ENCODE measurements at places on chromosomes 11 and 22.

GRCh38 chr11:16153951-16154350 is 202.4 kb downstream of the SOX6 start:
- no peak for DNase-seq

DNA sequence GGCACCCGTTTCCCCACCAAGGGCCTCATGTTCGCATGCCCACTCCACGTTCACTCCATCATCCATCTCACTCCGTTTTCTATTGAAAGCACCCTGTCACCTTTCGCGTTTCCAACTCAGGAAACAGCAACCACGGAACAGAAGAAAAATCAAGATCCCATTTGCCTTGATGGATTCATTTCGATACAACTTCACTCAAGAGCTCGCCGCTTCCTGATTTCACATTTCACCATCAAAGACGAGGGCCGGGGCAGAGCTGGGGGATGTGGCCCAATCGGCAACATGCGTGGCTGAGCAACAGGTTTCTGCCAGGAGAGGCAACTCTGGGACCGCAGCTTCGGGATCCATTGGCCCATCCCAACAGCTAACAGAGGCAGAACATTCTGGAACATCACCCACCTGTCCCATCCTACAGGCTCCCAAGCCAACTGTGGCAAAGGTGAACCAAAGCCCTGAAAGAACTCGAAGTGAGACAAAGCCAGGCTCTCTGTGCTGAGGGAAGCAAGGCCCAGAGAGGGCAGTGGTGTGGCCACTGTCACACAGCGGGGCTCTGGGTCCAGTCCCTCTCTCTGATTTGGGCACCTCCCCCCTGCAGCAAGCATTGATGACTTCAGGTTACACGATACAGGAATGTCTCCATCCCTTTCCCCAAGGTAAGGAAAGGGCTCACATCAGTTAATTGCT is 36.2 kb upstream of the CD5 start:
- peak; percentile 60 for DNase-seq

GRCh38 chr11:36312611-36313472 is 16.8 kb downstream of the PRR5L start:
- DNase-seq: no peak

DNA sequence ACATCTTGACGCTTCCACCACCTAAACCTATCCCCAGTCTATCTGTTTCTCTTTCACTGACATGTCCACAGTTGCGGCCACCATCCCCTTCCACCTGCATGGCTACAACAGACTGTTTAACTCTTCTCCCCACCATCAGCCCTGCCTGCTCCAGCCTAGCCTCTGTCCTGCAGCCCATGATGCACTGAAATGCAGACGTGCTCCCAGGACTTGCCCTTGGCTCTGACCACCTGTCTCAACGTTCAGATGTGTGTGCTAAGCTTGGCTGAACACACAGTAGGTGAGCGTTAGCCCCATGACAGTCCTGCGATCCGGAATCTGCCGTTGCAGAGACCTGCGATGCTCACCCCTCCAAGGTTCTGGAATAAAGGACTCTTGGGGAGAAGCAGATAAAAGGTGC is 22.7 kb downstream of the CBX7 start:
- DNase-seq: no peak

- DNase-seq: no peak
Measured at GRCh38 chr11:59436169-59436568, at the start of gene OR5A1. OR5A1 (plus strand) TSS chr11:59436469; CDS start chr11:59443169, 6,700 bp downstream.

DNA sequence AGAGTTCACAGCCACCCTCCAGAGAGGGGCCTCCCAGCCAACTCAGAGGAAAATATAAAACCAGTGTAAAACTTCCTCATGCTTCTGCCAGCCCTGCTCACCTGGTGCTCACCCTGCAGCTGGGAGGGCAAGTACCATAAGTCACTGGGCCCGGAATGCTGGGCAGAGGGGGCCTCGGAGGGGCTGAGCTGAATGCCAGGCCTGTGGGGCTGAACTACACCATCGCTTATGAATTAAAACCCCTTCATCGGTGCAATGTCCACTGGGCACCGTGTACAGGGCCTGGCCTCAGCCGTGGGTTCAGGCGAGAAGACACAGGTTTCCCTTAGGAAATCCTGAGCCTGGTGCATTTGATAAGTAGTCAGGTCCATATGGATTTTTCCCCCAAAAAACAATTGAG is 828.6 kb downstream of the TBC1D22A start:
- no peak for DNase-seq

DNA sequence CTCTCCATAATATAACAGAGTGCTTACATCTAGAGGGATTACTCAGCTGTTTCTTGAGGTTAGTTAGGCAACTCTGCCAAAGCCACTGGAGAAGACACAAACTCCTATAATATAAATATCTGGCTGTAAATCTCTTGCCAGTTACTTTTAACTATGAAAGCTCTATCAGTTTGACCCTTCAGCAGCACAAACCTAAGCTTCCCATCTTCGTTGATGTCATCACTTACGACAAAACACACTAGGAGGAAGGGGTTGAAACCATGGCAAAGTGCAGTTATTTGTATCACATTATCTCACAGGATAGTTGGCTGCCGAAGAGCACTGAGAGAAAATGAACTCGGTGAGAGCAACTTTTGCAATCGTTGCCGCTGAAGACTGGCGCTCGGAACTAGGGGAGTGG is 922.1 kb downstream of the OPCML start:
- no peak for DNase-seq

DNA sequence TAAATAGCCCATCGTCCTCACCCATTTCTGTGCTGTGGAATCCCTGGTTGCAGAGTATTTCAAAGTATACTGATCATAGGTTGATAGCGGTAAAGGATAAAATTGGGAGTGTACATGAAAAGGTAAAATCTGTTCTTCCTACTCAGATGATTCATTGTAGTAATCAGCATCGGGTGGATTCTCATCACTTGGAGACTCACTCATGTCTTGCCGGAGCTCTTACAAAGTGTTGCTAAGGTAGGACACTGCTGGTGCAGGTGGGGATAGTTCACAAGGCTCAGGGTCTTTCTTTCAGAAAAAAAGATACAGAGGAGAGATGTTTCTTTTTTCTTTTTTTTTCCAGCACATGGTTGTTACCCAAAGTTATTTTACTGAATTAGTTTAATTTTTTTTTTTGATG is 84.8 kb downstream of the MTNR1B start:
- no peak for DNase-seq

GRCh38 chr11:28092786-28093185 is 15.2 kb downstream of the KIF18A start:
- DNase-seq: no peak

DNA sequence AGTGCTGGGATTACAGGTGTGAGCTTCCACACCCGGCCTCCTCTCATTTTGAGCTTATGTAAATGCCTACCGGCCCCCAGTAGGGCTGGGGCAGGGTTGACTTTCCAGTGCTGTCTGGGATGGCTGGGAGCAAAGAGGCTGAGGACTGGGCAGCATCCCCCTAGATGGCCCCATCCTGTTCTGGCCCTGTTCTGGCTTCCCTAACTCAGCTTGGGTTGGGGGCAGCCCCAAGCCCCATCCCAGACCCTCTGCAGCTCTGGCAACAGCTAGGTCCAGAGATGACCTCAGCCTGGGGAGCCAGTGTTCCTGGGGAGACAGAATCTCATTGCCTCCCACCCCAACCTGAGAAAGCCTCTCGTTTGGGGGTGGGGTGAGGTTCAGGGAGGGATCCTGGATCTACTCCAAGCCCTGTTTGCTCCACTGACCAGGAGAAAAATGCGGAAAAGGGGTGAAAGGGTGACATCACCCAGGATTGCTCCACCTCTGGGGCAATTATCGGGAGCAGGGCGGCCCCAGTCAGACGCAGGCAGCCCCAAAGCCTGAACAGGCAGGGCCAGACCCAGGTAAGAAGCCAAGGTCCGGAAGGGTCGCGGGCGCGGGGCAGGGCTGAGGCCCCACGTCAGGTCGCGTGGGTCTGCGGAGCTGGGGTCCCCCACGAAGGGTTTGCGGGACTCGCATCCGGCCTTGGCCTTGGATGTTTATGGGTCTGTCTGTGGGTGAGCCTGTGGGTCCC is at the start of gene PNPLA2:
Gene PNPLA2 (plus strand): TSS at position 519 of the 733 bp plus-strand sequence. CDS start 805 bp downstream, outside the sequence.
- DNase-seq: no peak

- DNase-seq: no peak
Measured at GRCh38 chr11:110903830-110904229, 191.6 kb upstream of the ARHGAP20 start.

GRCh38 chr11:64855596-64856304 is 11.3 kb upstream of the CDC42BPG start:
- peak; percentile 7 for DNase-seq

- no peak for DNase-seq
Measured at GRCh38 chr22:20296598-20296997, 23.3 kb downstream of the DGCR6L start.

DNA sequence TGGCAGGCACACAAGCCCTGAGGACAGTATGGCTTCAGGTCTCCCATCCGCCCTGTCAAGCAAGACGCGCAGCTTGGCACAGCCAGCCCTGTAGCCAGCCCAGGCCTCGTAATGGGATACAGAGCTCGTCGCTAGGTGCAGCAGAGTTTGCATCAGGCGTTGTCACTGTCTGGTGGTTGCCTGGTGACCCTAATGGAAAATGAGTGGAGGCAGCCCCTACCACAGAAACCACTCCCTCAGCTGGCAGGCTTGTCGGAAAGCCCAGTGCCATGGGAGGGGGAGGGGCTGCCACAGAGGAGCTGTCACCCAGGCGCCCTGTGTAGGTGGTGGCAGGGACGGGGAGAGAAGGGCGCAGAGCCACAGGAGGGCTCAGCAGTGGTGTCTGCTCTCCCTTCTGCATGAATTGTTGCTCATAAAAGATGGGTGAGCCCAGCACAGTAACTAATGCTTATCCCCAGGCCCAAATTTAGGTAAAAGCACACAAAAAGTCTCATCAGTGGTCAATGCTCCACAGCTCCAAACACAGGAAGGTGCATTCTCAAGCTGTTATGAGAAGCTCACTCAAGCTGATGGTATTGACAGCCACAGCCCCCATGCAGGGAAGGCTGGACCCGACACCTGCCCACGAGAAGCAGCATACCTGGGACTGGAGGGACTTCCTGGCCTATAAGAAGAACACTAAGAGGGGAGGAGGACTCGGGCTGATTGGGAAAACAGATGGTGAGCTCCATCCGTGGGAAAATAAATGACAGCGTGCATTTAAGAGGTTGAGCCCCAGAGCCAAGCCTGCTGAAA is 164.6 kb downstream of the ETS1 start:
- DNase-seq: peak; percentile 88

DNA sequence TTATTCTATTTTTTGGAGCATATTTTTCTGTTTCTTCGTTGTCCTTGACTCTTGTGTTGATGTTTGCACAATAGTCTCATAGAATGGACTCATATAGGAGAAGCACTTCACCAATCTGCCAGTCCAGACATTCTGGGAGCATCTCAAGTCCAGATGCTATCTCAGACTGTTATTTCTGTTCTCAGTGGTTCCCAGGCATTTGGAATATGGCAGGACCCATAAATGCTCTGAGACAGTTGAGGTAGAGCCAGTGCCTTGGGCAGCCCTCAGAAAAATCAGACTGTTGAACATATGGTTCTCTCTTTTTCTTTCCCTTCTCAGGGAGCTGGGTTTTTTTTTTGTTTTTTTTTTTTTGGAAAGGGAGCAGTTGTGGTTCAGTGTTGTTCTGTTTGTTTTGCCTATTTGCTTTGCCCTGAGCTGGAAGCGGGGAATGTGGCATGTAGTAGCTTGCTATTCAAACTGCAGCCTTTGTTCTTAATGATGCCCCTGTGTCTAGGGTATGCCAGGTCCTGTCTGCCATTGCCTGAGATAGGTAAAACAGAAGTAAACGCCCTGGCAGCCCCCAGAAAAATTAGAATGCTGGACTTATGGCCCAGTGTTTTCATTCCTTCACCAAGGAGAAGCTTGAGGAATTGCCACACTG is 3.7 kb upstream of the MS4A2 start:
- DNase-seq: no peak

DNA sequence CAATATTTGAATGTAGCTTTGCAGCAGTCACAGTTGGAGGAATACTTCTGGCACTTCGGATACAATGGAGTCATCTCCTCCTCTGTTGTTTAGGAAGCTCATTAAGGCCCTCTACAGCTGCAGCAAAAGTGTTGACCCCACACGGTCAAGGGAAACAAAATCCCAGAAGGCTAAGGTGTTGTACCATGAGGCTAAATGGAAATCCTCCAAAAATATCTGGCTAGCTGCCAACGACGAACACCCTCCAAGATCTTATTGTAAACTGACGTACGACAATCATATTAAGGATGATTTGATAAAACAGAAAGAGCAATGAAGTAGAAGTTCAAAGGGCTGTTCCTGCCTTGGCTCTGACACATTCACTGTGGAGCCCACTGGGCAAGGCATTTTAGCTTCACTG is 4.0 kb downstream of the POGLUT3 start:
- no peak for DNase-seq

DNA sequence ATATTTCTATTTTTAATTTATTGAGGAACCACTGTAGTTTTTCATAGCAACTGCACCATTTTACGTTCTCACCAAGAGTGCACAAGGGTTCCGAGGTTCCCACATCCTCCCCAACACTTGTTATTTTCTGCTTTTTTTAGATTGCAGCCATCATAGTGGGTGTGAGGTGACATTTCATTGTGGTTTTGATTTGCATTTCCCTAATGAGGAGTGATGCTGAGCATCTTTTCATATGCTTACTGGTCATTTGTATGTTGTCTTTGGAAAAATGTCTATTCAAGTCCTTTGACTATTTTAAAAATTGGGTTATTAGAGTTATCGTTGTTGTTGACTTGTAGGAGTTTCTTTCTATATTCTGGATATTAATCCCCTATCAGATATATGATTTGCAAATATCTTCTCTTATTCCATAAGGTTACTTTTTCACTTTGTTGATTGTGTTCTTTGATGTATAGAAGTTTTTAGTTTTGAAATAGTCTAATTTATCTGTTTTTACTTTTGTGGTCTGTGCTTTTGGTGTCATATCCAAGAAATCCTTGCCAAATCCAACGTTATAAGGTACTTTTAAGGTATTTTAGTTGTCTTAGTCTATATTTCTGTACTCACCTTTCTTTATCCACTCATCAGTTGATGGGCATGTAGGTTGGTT is 9.0 kb downstream of the NEAT1 start:
- peak; percentile 46 for DNase-seq

DNA sequence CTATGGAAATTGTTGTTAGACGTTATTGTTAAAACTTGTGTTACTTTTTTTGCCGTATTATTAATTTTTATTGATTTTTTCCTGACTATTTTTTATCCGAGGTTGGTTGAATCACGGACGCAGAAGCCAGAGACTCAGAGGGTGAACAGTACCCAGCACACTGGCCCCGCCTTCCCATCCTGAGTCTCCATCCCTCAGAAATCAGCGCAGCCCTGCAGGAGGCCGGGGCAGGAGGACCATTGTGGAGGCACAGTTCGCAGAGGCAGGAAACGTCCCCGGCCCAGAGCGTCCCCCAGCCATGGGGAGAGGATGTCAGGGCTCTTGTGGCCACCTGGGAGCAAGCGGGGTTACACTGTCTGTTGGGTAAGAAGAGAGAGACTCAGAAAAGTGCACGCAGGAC is 843.0 kb downstream of the BRD1 start:
- no peak for DNase-seq

DNA sequence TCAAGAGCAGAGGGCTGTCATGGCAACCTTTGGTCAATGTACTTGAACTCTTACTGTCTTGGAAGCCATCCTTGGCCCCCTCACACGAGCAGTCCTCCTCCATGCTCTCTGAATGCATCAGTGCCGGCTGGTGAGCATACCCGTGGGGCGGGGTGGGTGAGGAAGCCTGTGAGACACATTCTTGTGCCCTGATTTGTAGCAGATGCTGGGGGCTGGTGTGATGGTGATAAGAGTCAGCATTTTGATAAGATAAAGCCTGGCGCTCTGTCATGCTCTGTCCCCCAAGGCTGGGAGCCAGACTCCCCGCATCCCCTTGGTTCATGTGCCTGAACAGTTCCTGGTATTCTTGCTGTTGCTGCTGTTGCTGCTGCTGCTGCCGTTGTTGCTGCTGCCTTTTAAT is 20.5 kb upstream of the APOA1 start:
- DNase-seq: no peak

GRCh38 chr22:37331856-37332536 is 49.7 kb downstream of the CYTH4 start:
- no peak for DNase-seq

GRCh38 chr11:74204701-74205100 is 33.6 kb downstream of the PPME1 start:
- no peak for DNase-seq

Measured in CD4-positive, alpha-beta T cell treated with Interleukin-6 for 4 hours (primary cell).